ENCODE measurements at places on chromosomes 1 and 21.
A peak's percentile ranks its signal among the peaks of the same experiment; 100 is the strongest.

DNA sequence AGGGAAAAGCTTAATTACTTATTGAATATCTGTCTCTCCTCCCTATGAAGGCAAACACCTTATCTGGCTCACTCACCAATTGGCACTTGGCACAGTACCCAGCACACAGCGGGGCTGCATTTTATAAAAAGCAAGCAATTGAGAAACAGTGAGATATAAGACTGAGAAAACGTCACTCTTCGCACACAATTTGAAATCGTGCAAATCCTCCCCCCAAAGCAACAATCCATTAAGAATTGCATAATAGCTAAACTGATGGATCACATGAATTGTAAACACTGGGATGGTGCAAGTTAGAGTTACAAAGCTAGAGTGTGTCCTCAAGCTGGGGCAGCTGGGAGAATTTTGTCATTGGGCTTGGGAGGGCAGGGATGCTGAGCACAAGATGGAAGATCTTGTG is 27.1 kb downstream of the PRDX6 start:
- no peak for DNase-seq

- no peak for DNase-seq
Observed at GRCh38 chr21:26157801-26158200, 12.8 kb downstream of the APP start.

DNA sequence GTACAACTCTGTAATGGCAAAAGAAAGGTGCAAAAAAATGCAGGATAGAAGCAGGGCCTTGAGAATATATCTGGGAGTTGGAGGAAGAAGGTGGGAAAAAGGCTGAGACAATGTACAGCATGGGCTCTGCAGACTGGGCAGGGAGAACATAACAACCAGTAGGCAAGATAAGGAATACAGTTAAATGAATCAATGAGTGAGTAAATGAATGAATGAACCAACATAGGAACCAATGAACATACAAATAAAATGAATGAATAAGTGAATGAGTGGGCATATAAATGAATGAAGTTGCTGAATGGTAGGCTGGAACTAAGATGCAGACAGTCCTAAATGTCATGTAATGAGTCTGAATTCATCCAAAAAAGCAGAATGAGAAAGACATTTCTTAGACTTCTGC is 370.6 kb downstream of the SMYD3 start:
- no peak for DNase-seq

DNA sequence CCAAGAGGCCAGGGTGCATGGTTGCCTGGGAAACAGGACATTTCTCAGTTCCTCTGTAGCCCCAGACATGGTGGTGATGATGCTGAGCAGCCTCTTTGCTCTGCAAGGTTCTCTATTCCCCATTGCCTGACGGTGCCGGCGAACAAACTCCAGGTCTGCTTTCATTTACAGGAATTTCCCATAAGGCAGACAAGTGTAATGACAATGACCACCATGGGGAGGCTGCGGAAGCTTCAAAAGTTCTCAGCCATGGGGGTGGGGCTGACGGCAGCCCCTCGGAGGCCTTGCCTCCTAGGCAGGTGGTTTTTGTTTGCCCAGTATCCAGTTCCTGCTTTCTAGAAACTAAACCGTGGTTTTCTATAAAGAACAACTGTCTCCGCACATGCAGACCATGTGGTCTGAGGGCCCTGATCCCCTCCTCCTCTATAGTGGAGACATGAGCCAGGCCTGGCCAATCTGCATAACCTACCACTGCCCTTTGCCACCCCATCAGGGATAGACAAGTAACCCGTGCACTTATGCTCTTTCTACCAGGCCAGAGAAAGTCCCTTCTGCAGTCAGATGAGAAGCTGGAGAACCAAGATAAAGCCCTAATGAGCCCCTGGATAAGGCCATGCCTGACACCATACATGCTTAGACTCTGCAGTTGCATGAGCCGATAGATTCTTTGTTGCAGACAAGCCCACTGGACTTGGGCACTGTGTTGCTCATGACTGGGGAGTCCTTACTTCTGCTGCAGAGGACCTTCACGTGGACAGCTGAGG is 54.1 kb downstream of the LDLRAD2 start:
- DNase-seq = no peak

- peak; percentile 57 for DNase-seq
Observed at GRCh38 chr1:42937836-42938644, 20.6 kb downstream of the SLC2A1 start.

- no peak for DNase-seq
Observed at GRCh38 chr1:245124644-245125043, 30.1 kb upstream of the KIF26B start.

DNA sequence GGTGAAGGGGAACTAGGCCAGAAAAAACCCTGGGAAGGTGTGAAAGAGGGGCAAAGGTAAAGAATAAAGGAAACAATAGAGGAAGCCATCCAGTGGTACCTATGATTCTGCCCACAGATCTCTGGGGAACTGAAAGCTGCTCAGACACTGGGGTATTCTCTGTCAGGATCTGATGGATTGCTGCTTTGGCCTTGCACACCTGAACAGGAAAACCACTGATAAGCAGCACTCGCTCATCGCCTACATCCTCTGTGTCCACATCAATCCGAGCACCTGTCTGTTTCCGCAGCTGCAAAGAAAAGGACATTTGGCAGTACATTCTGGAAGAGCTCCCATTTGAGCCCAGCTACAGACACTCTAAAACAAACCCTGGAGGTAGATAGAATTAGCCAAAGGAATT is 10.4 kb downstream of the TDRKH start:
- no peak for DNase-seq

DNA sequence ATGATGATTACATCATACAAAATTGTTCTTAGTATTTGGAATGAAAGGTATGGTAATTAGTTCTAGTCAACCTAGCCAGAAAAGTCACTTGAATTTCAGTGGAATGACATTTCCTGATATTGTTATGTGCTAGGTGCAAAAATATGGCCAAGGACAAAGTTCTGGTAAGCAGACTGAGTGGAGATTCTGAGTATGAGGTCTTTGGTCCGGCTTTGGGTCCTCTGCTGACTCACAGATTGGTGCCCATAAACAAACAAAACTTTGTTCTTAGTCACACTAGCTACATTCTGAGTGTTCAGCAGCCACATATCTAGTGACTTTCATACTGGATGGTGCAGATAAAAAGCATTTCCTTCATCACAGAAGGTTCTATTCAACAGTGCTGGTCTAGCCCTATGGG is 206.1 kb downstream of the ZNF648 start:
- no peak for DNase-seq

- no peak for DNase-seq
Observed at GRCh38 chr1:40185951-40186864, 25.0 kb downstream of the RLF start.

GRCh38 chr21:42193131-42193671 is 25.7 kb upstream of the ABCG1 start:
- DNase-seq = no peak

DNA sequence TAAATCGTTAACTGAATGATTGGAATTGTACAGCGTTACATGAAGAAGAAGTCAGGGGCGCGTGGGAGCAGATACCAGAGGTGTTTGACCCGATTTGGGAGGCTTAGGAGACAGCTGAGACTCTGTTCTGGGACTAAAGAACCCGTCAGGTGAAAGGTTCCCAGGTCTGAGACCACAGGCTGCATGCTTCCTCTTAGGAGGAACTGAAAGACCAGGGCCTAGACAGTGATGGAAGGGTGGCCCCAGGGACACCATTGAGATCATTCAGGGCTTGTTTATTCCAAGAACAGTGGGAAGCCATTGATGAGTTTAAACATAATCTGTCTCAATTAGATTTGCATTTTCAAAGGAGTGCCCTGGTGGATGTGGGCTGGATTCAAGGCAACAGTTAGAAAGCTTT is 904 bp downstream of the KLF17 start:
- no peak for DNase-seq

GRCh38 chr1:234616644-234617043 is 6.7 kb upstream of the IRF2BP2 start:
- DNase-seq = no peak

DNA sequence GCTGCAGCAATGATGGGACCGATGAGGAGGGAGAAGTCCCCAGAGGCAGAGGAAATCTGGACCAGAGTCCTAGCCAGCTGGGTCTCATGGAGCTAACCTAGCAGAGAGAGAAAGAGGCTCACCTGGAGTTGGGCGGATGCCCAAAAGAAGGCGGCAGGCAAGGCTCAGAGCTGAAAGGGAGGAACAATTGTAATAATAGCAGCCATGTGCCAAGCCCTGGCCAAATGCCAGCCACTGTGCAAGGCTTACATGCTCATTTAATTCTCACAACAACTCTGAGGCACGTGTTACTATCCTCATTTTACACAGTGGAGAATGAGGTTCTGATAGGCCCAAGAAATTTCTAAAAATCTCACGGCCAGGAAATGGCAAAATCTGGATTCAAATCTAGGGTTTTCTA is 50.0 kb upstream of the ZNF648 start:
- no peak for DNase-seq

DNA sequence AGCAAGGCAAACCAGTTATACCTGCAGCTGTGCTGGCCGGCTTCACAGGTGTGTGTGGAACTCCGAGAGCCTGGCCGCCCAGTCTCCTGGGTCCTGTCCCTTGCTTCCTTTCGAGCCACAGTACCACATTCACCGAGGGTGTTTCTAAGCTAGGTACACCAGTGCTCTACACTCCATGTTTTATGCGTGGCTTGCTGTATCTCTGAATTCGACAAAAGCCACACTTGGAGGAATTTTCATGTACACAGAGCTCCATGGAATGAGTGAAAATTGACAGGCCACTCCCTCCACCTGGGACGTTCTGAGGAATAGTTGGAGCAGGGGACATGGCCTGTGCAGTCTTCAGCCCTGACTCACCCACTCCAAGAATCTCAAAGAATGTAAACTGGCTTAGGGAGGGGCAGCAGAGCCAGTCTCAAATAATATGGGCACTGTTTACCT is 14.0 kb downstream of the ETS2 start:
- DNase-seq = peak; percentile 54

- DNase-seq = no peak
Observed at GRCh38 chr1:203129501-203130231, 2.1 kb downstream of the ADORA1 start.

DNA sequence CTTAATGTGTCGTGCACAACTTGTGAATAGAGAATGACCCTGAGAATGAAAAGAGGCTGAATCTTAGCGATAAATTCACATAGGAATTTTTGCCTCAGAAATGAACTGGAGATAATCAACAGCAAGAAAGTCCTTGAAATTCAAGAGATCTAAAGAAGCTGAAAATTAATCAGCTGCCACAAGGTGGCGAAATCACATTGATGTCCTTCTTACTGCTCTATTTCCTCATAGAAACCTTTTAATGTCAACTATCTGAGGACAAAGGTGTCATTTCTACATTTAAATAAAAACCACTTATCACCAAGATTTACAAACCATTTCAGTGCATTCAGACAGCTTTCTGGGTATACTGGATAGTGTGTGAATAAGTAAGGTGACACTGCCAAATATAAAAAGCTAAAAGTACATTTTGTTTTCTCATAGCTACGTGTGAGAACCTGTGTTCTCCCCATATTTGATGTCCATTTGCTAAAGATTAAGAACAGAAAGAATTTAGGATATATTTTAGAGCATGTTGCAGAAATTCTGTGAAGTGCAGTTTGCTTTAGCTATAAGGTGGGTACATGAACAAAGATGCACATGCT is 485.3 kb upstream of the PTBP2 start:
- peak; percentile 51 for DNase-seq

- DNase-seq = peak; percentile 89
Observed at GRCh38 chr1:161440312-161440894, 64.9 kb upstream of the FCGR2A start.

- DNase-seq = no peak
Observed at GRCh38 chr1:234934611-234935033, 194.0 kb downstream of the TOMM20 start.

- no peak for DNase-seq
Observed at GRCh38 chr21:41763996-41764395, 2.9 kb downstream of the RIPK4 start.

DNA sequence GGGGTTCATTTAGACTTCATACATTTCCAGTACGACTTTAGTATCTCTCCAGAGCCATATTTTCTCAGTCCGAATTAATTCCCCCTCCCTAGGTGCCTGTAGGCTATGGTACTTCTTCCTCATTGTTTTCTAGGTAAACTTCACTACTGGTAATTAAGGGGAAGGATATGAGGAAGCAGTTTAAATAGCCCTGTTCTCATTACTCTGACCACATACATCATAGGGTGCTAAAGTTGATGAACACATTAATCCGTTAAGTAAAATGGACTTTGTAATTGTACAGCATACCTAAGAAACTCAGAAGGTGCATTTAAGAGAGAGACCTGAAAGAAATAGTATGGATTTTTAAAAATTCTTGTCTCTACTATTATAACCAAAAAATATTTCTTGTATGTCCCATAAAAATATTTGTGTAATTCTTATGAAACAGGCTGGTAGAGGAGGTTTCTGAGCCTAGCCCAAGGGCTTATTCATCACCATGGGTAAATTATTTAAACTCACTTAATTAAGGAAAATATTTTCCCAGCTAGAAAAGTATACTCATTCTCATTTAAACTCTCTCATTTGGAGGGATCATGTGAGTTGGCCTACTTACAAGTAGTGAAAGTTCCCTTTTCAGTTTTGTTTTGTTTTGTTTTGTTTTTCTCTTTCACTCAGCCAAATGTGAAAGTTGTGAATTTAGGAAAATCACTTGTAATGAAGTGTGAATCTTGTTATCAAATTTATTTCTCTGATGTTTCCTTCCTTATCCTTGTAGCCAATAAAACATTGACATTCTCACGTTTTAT is 2.0 kb downstream of the PRMT6 start:
- no peak for DNase-seq

DNA sequence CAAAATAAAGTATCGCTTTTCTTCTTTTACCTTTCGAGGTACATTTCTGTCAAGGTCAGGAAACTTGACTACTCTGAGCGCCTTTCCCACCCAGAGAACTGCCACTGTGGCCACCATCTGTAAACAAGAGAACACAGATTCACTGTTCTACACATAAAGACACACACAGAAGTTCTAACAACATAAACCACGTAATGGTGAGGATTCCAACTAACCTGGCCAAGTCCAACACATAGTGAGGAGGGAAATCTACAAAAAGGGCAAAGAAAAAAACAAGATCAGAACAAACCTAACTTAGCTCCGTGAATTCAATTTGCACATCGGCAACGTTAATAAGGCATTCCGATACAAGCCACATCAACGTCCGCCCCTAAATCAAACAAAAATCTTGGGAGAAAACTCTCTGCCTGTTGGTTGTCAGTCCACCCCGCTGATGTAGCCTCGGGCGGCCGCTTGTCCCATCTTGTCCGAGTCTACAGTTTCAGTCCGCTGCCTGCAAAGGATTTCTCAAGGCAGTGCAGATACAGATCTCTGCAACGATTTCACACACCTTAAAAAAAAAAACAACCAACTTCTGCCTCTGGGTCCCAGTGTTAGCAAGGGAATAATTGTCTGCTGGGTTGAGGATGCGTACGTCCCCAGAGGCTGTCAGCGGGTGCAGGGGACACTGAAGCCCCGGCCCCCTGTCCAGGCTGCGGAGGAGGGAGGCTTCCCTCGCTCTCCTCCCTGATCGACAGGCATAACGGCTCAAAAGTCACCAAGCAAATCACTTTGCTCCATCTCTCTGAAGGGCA is 1.0 kb downstream of the SLC35D1 start:
- peak; percentile 15 for DNase-seq

- DNase-seq = no peak
Observed at GRCh38 chr1:228107636-228108035, 1.5 kb downstream of the MRPL55 start.

Measured in A549 (cell line).